ENCODE measurements at places on chromosomes 2 and 18. TPM values are rescaled to one million over a fixed set of nuclear protein-coding genes. Genes with fewer than 3 reads are reported as not detected.

The SRD5A2 gene
- total RNA-seq: not detected

The CABYR gene
- total RNA-seq: 1.3 TPM

The IWS1 gene
- 43.0 TPM for total RNA-seq

The ANKRD30B gene
- total RNA-seq: not detected

The DHRS9 gene
- not detected for total RNA-seq

The ALK gene
- not detected for total RNA-seq

The SCYGR5 gene
- total RNA-seq: not detected

The UGT1A4 gene
- total RNA-seq: not detected

The GCKR gene
- not detected for total RNA-seq

DNA sequence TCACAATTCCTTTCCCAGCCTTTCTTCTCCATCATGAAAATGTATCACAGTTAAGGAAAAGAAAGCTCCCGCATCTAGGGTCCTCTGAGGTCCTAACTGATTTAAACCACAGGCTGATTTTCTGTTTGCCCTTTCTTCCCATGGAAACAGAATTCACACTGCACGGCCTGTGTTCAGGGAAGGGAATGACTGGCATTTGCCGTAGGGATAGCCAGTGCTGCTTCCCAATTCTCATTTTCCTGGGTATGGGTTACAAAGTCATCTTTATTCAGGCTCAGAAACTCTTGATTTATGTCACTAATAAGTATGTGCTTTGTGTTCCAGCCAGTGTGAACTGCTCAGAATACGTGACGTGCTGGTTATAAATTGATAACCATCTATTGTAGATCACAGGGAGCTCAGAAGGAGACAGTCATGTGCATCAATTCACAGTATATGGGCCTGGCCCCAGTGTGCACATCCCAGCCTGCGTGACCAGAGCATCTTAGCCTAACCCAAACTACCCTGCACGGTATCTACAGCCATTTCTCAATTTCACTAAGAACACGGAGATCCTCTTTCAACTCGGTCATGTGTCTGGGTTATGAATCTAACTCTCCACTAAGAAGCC, 163.3 kb downstream of the LRRC30 start:
- no peak overlapping the region for H3K27ac ChIP-seq
- H3K27me3 ChIP-seq: no peaks in the 10 kb centered on the region
- H3K4me3 ChIP-seq: no peak overlapping the region
- DNase-seq: no peak

DNA sequence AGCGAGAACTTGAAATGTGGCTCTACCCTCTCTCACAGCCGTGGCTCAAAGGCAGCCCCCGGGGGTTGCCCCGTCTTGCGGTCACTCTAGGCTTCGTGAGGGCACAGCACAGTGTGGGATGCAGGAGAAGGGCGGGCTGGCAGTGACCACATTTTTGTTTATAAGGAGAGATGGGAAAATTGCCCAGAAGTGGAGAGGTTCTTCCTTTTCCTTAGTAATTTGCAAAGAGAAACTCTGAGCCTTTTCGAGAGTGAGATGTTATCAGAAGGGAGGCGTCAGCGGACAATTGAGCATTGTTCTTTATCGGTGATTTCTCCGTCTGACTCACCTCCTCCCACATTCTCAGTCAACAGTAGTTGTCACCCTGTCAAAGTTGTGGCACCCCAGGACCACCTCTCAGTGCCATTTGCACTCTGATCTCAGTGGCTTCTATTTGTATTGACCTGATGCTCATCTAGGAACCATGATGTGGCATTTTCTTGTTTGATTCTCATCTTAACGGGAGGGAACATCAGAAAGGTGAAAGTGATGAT, 89.6 kb downstream of the ACAA2 start:
- H3K4me3 ChIP-seq: no peak overlapping the region
- no peak for DNase-seq
- no peaks in the 10 kb centered on the region for H3K36me3 ChIP-seq
- H3K4me1 ChIP-seq: peaks cover 6% of the 10 kb centered on the region

GRCh38 chr2:206420721-206421120, 22.6 kb upstream of the ADAM23 start:
- DNase-seq: no peak
- H3K27ac ChIP-seq: no peak overlapping the region
- H3K4me1 ChIP-seq: no peaks in the 10 kb centered on the region
- H3K4me3 ChIP-seq: no peak overlapping the region
- no peaks in the 10 kb centered on the region for H3K27me3 ChIP-seq

- DNase-seq: no peak
- peaks cover 11% of the 10 kb centered on the region for H3K36me3 ChIP-seq
- H3K27ac ChIP-seq: no peak overlapping the region
- H3K4me3 ChIP-seq: no peak overlapping the region
- H3K4me1 ChIP-seq: peaks cover 13% of the 10 kb centered on the region
Observed at GRCh38 chr2:190311893-190312634, 7.6 kb downstream of the HIBCH start.

DNA sequence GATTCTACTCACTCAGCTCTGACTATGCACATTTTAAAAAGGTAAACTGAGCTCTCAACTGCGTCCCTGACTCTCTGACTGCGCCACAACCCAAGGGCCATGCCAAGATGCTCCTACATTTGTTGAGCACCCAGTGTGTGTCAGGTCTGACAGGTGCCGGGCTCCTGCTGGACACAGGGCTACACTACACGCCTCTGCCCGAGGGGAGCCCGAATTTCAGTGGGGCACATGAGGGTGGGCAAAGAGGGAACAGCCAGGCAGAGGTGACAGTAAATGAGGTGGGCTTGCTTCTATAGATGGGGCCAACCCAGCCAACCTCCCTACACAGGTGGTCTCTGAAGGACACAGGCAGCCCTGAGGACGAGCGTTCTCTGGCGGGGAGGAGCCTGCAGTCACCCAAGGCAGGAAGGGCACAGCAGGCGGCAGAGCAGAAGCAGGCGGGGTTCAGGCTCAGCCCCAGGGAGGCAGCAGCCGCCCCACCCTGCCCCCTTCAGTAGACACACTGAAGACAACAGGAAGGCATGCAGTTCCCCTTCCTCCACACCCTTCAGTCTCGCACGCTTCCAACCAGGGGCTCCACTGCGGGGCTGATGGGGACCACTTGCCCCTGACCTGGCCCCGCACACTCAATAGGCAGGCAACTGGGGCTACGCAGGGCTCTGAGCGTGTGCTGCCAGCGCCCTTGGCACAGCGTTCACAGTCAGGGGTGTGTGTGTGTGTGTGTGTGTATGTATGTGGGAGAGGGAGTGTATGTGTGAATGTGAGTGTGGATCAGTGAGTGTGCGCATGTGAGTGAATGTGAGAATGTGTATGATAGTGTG, 98.4 kb downstream of the UXS1 start:
- H3K4me3 ChIP-seq: peak overlapping the region; percentile 66
- peak; percentile 91 for DNase-seq
- H3K36me3 ChIP-seq: peaks cover 74% of the 10 kb centered on the region
- no peaks in the 10 kb centered on the region for H3K27me3 ChIP-seq
- peak overlapping the region; percentile 89 for H3K27ac ChIP-seq
- H3K4me1 ChIP-seq: peaks cover 65% of the 10 kb centered on the region

DNA sequence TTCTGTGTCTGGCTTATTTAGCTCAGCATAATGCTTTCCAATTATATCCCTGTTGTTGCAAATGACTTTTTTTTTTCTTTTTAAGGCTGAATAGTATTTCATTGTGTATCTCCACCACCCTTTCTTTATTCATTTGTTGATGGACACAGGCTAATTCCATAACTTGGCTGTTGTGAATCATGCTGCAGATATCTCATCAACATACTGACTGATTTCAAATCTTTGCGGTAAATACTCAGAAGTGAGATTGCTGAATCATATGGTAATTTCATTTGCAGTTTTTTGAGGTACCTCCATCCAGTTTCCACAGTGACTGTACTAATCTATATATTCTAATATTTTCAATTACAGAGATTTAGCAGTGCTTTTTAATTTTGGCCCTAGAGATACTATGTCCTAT, 266.2 kb downstream of the TMX3 start:
- H3K4me1 ChIP-seq: no peaks in the 10 kb centered on the region
- H3K27me3 ChIP-seq: peaks cover 1% of the 10 kb centered on the region
- DNase-seq: no peak

GRCh38 chr2:112791693-112792230, 7.5 kb upstream of the IL1A start:
- H3K4me3 ChIP-seq: no peak overlapping the region
- peaks cover 22% of the 10 kb centered on the region for H3K4me1 ChIP-seq
- H3K27me3 ChIP-seq: peaks cover 4% of the 10 kb centered on the region
- H3K27ac ChIP-seq: no peak overlapping the region

DNA sequence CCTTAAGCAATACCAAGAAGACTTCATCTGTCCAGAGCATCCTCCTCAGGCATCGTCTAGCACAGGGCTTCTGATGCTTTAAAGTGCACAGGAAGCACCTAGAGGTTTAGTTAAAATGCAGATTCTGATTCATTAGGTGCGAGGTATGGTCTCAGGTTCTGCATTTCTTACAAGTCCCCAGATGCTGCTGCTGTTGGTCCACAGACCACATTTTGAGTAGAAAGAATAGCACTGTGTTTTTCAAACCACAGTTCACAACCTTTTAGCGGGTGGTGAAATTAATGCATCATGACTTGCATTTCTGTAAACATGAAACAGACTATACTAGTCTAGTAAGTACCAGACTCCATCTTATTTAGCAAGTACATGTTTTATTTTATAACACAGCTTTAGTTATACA, 134.6 kb downstream of the TMEFF2 start:
- H3K27me3 ChIP-seq: peaks cover 11% of the 10 kb centered on the region
- no peaks in the 10 kb centered on the region for H3K4me1 ChIP-seq
- H3K27ac ChIP-seq: no peak overlapping the region
- H3K4me3 ChIP-seq: no peak overlapping the region
- no peaks in the 10 kb centered on the region for H3K36me3 ChIP-seq

DNA sequence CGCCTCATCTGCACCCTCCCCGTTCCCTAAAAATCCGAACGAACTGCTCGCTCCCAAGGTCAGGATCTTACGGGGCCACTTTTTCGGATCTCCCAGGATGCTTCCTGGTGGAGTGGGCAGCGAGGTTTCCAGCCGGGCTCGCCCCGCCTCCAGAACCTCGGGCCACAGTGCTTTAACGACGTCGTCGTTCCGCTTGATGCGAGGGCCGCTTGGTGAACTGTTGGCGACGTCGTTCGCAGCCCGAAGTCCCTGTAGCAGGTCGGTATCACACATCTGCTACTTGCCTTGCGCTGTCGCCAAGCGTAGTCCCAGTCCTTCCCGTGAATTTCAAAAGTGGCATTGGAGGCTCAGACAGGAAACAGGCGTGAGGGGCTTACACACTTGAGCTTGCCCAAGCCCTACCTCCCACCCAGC, 15.3 kb downstream of the EVX2 start:
- DNase-seq: no peak
- peaks cover 90% of the 10 kb centered on the region for H3K27me3 ChIP-seq
- no peak overlapping the region for H3K4me3 ChIP-seq
- no peaks in the 10 kb centered on the region for H3K36me3 ChIP-seq

GRCh38 chr2:159635006-159635789, 18.9 kb upstream of the BAZ2B start:
- no peaks in the 10 kb centered on the region for H3K27me3 ChIP-seq
- no peak overlapping the region for H3K4me3 ChIP-seq
- no peaks in the 10 kb centered on the region for H3K4me1 ChIP-seq
- H3K36me3 ChIP-seq: no peaks in the 10 kb centered on the region
- DNase-seq: no peak
- no peak overlapping the region for H3K27ac ChIP-seq

DNA sequence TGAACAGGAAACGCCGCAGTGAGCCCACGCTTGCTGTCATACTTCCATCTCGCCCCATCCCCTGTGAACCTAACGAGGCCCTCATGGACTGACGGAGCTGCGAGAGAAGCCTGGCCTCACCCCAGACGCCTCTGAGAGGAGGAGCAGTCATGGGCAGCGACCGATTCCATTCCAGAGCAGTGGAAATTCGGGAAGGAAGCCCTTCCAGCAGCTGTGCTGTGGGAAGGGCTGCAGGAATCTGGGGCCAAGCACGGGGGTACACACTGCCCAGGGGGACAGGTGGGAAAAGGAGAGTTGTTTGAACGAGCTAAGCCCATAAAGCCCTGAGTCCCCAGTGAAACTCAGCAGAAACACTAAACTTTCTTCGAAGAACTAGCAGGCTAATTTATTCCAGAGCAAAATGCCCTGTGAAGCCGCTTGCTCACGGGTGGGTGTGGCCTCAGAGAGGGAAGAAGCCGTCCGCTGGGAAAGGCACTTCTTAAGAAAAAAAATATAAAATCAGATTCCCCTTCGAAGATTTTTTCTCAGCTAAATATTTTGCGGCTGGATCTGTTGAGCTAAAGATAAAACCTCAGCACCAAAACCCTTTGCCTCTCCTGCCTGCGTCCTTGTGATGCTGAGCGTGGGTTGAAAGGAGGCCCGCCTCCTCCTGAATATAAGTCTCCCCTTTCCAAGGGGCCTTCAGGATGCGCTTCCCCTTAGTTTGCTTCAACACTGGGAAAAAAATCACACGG, 38.2 kb downstream of the ANKMY1 start:
- peaks cover 3% of the 10 kb centered on the region for H3K4me1 ChIP-seq
- peaks cover 4% of the 10 kb centered on the region for H3K27me3 ChIP-seq
- no peak for DNase-seq
- H3K27ac ChIP-seq: no peak overlapping the region
- peaks cover 29% of the 10 kb centered on the region for H3K36me3 ChIP-seq

DNA sequence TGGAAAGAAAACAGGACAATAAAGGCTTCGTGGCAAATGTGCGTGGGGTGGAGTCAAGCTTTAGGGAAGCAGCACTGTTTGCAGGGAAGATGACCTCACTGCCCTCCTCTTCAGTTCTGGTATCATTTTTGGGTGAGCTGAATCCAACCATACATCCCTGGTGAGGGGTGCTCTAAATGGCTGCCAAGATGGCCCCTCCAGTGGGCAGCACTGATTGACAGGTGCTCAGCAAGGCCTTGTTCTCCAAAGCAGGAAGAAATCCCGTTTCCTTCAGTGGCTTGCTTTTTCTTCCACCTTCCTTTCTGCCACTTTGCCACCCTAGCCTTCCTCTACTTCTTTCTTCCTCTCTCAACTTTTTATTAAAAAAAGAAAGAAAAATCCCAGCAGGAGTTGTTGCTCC, 132.8 kb upstream of the SP5 start:
- DNase-seq: no peak
- no peaks in the 10 kb centered on the region for H3K27me3 ChIP-seq
- H3K4me1 ChIP-seq: no peaks in the 10 kb centered on the region
- H3K4me3 ChIP-seq: no peak overlapping the region
- H3K36me3 ChIP-seq: no peaks in the 10 kb centered on the region

DNA sequence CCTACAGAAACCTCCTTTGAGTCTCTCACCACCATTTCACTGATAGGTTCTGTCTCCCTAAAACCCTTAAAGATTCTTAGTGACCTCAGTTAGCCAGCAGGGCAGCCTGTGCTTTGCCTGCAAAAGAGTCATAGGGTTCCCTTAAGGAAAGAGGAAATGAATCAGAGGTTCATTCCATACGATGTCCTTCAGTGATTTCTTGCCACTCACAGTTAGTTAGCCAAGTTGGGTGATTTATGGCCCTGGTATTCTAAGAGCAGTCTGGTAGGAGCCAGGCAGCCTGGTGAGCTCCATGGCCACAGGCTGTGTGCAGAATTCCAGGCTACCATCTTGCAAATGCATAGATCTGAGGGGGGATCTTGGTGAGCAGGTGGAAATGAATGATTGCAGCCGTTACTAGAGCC, 18.7 kb upstream of the CCBE1 start:
- DNase-seq: no peak
- no peaks in the 10 kb centered on the region for H3K36me3 ChIP-seq
- no peak overlapping the region for H3K4me3 ChIP-seq
- no peaks in the 10 kb centered on the region for H3K27me3 ChIP-seq
